Activated effector memory CD4-positive, alpha-beta T cell treated with anti-CD3 and anti-CD28 coated beads, Interleukin-2, amount 50 U/mL, for 16 hours (primary cell): ENCODE measurements at places on chromosomes 12 and 14.

- DNase-seq, result no peak
Measured at GRCh38 chr12:103310546-103311270, 185.1 kb downstream of the C12orf42 start.

GRCh38 chr12:83016218-83016835, 329.6 kb downstream of the TMTC2 start:
- DNase-seq, result no peak

DNA sequence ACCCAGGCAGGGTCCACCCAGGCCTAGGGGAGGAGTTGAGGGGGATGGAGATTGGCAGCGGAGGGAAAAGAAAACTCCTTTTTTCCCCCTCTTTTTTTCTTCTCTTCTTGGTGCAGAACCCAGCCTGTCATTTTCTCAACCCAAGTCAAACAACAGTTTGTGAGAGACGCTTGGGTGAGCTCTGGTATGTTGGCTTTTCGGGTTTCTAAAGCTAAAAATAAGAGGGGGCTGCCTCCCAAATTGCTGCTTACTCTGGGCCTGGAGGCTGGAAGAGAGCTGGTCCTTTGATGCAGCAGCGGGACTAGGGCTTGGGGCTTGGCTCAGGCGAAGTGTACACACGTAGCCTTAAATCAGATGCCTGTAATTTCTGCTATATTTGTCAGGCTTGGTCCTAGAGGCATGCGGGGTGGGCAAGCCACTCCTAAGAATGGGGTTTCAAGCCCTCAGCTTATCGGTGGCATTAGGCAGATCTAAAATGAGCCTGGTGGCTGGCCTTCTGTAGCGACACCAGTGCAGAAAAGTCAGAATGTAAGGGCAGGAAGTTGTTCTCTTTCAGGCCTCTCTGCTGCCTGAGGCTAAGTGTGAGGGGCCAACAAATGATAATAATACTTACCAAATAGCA, 816 bp upstream of the SLC8A3 start:
- no peak for DNase-seq

GRCh38 chr12:20463913-20464524, 95.7 kb downstream of the PDE3A start:
- DNase-seq, result no peak

- DNase-seq, result no peak
Measured at GRCh38 chr14:50924236-50924635, 20.0 kb downstream of the PYGL start.

- DNase-seq, result peak; percentile 78
Measured at GRCh38 chr12:9651265-9651729, 18.2 kb upstream of the CLEC2D start.

DNA sequence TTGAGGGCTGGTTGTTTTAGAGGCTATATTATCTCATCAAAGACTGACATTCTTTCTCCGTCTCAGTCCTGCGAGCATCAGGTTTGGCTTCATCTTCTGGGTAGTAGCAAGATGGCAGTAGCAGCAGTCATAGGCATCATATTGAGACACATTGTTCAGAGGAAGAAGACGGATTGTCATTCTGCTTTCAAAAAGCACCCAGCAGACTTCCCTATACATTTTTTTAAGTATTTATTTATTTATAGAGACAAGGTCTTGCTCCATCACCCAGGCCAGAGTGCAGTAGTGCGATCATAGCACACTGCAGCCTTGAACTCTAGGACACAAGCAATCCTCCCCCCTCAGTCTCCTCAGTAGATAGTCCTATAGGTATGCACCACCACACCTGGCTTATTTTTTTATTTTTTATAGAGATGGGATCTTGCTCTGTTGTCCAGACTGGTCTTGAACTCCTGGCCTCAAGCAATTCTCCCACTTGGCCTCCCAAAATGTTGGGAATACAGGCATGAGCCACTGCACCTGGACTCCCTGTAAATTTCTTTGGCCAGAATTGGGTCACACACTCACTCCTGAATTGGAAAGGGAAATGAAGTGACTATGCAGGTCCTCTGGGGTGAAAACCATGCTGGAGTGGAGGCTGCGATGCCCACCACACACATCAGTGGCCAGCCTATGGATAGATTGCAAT, 125.4 kb downstream of the SLC38A6 start:
- no peak for DNase-seq

DNA sequence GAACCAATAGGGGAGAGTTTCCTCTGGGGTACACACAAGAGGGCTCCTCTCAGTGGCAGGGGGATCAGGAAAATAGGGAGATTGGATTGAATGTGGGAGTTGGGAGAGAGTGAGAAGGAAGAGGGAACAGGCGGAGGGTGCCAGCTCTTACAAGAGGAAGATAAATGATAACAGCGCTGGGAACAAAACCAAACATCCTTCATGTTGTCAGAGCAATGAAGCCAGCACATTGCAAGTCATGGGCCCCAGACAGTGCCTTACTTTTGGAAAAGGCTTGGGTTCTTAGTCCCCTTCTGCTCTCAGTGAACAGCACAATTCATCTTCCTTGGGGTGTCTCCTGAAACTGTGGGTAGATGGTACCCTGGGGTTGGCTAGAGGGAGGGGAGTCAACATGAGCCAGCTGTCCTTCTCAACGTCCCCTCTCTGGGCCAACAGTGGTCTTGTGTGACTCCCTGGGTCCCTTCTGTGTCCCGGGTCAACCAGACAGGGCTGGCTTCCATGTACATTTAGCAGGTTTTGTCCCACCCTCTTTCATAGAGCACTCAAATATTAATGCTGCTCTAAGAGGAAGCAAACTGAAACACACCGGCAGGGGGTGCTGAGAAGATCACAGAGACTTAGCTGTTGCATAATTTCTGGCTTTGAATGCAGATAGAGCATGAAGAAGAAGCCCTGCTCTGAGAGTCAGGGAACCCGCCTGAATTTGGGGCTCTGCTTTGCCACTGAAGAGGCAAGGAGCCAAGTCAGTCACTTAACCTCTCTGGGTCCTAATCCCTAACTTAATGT, 138.5 kb downstream of the ESRRB start:
- peak; percentile 30 for DNase-seq

- no peak for DNase-seq
Measured at GRCh38 chr12:51202718-51203117, 15.1 kb downstream of the POU6F1 start.

GRCh38 chr12:70576341-70577282, 60.6 kb downstream of the PTPRB start:
- no peak for DNase-seq

DNA sequence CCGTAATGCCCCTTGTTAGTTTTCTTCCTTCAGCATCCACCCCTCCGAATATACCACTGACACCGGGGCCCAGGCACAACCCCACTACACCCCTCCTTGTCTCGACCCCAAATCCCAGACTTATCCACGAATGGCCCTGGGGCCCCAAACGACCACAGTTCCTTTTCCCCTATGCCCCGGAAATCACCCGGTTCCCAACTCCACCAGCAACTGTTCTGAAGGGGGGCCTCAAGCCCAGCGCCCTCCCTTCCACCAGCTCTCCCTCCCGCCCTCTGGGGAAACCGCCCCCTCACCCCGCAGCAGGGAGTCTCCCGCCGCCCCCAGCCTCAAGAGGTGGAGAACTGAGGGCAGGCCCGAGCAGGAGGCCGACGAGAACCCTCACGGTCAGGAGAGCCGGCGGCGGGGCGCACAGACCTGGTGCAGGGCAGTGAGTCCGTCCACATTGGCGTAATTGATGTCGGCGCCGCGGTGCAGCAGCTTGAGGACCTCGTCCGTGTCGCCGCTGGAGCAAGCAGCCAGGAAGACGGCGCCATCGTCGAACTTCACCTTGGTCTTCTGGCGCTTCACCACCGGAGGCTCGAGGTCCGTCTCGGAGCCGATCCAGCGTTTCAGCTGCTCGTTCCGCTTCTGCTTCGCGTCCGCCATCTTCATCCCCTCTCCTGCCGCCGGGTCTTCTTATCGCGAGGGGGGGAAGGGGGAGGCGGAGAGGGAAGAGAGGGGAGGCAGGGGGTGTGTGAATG, 446 bp downstream of the PPP1R12A start:
- peak; percentile 82 for DNase-seq

- no peak for DNase-seq
Measured at GRCh38 chr12:108807996-108808769, 49.2 kb downstream of the SSH1 start.

- no peak for DNase-seq
Measured at GRCh38 chr12:94169495-94169894, 21.1 kb downstream of the PLXNC1 start.

- DNase-seq, result no peak
Measured at GRCh38 chr14:95850429-95850828, 26.2 kb upstream of the TUNAR start.

DNA sequence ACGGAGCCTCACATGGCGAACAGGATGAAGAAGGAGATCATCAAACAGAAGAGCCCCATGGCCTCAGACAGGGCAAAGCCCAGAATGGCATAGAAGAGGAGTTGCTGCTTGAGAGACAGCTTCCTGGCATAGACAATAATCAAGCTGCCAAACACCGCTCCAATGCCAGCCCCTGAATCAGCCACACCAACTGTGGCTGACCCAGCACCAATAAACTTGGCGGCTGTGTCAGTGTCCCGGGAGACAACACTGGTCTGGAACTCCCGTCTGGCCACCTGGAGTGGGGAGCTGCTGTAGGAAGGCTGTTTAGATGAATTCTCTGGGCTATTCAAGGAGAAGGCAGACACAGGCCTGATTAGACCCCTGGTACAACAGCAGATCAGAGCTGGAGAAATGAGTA, 100.1 kb downstream of the HEATR5A start:
- no peak for DNase-seq

DNA sequence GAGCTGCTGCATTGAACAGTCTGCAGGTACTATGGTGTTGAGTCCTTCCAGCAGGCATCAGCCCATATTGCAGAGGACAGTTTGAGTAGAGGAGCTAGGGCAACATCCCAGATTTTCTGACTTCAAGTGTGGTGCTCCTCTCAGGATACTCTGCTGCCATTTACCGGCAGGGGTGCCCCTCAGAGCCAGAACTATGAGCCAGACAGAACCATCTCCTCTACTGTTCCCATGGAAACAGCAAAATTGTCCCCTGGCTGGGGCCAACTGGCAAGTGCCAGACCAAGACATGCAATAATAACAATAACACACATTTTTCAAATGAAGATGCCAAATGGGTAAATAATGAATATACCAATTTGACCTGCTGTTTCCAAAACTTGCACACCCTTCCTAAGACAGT, 102.9 kb downstream of the ADCK1 start:
- DNase-seq, result no peak

DNA sequence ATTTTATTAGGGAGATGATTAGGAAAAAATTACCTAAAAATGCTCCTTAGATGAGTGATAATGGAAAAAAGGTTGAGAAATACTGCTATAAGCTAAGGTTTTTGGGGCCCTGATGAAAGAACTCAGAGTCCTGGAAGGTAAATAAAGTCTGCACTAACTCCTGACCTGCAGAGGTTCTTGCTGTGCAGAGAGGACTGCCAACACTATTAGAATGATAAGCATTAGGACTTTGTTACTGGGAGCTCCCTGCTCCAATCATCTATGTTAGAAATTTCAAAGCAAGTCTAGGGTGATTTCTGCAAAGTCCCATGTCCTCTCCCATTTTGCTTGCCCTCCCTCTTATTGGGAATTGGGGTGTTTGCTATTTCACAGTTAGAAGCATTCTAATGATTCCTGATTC, 112.2 kb downstream of the SMOC1 start:
- no peak for DNase-seq

- no peak for DNase-seq
Measured at GRCh38 chr14:22509751-22510300, 79.2 kb downstream of the DAD1 start.
